ENCODE measurements at places on chromosomes 5 and 9.
A peak's percentile ranks its signal among the peaks of the same experiment; 100 is the strongest.

- no peak for DNase-seq
These were observed 36.2 kb downstream of the OTULIN start for GRCh38 chr5:14700478-14701436.

- DNase-seq, result no peak
These were observed 372.2 kb downstream of the ZSWIM6 start for GRCh38 chr5:61704289-61704688.

GRCh38 chr5:147803926-147804325 lies 21.4 kb upstream of the JAKMIP2 start:
- DNase-seq, result no peak

DNA sequence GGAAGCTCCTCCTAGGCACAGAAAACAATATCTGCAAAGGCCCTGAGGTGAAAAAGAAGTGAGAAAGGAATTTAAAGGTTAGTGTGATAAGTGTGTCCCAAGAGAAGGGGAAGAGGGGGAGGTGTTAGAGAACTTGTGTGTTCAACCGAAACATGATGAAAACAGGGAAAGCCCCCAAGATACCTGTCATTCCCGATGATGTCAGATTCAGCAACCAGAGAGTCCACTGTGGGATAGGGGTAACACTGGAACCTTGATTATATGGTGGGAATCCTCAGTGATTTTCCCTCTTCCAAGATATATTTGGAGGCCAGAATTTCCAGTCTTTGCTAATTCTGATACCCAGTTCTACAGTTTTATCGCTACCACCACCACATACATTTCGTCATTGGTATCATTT lies 15.5 kb upstream of the BNC2 start:
- no peak for DNase-seq

DNA sequence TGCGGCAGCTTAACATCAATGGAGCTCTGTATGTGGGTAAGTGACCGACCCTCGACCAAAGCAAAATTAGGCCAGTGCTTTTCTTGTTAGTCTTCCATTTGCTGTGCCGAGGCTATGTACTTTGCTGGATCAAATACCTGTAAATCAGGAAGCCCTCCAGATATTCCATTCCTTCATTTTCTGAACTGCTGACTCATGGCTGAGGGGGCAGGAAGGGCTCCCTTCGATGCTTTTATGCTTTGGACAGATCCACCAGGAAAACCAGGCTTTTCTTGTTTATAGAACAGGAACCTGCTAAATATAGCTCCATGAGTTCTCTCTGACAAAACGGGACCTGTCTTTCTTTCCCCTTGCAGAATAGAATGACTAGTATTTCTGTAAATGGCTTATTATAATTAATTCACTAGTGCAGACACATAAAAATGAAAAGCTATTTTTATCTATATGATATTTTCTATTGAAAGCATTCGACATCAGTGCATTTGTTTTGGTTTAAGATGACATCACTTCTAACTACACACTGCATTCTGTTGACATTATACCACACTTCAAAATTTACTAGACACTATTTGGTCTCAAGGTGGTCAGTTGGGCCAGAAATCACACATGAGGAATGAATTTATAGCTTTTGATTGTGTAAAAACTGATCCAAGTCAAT lies 93.3 kb downstream of the LIFR start:
- no peak for DNase-seq

DNA sequence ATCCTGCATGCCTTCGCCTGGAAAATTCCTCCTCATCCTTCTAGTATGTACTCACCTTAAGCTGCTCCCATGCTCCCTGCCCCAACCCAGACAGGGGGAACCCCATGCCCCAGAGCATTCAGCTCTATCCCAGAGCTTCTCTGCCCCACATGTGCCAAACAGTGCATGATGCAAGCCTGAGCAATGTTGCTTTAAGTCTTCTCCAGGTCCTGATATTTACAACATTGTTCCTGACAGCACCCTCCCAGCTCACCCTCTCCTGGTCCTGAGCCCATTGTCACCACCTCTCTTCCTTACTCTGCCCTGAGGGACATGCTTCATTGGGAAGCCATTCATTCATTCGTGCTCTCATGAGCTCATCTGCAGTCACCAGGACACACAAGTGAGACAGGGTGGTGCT lies 23.4 kb upstream of the BARX1 start:
- no peak for DNase-seq

GRCh38 chr9:3124001-3124400 lies 280.1 kb upstream of the PUM3 start:
- DNase-seq, result no peak

DNA sequence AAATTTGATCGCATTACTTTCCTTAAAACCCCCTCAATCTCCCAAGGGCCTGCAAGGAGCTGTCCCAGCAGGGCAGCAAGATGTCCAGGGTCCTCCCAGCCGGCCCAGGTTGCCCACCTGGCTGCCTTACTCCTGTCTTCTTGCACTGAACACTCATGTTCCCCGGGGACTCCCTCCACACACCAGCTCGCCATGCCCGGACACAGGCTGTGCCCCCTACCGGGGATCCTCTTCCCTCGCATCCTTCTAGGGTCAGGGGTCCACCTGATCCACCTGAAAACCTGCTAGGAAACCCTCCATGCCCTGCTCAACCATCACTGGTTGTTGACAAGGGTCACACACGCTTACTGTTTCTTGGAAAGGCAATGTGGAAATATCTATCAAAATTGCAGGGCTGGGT lies 172.0 kb upstream of the MSX2 start:
- no peak for DNase-seq

DNA sequence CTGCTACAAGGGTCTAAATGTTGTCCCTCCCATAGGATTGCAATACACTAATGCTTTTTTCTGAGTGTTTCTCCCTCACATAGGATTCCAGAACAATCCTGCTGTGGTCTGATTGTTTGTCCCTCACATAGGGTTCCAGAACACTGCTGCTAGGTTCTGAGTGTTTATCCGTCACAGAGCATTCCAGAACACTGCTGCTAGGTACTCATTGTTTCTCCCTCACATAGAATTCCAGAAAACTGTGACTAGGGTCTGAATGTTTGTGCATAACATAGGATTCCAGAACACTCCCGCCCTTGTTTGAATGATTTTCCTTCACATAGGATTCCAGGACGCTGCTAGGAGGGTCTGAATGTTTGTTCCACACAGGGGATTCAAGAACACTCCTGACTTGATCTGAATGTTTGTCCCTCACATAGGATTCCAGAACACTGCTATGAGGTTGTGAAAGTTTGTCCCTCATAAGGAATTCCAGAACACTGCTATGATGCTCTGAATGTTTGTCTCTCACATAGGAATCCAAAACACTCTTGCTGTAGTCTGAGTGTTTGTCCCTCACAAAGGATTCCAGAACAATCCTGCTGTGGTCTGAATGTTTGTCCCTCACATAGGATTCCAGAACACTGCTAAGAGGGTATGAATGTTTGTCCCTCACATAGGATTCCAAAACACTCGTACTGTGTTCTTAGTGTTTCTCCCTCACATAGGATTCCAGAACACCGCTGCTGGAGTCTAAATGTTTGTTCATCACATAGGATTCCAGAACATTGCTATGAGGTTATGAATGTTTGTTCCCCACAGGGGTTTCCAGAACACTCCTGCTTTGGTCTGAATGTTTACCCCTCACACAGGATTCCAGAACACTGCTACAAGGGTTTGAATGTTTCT lies 213.5 kb downstream of the FOXD4L6 start:
- DNase-seq, result no peak

DNA sequence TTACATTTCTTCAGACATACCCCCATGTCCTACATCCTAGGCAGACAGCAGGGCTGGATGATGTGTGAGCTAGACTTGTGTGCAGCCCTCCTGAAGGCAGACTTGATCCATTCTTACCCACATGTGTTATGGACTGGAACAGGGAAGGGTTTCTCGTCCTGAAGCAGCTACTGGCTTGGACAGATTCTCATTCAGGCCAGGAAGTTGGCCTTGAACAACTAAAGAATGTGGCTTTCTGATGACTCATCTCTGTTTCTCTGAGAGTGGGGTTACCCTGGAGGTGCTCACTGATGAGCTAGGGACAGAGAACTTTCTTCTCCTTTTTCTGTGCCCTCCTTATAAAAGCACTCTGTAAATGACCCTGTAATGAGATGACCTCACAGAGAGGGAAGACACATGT lies 246.5 kb downstream of the PCSK5 start:
- peak; percentile 18 for DNase-seq

DNA sequence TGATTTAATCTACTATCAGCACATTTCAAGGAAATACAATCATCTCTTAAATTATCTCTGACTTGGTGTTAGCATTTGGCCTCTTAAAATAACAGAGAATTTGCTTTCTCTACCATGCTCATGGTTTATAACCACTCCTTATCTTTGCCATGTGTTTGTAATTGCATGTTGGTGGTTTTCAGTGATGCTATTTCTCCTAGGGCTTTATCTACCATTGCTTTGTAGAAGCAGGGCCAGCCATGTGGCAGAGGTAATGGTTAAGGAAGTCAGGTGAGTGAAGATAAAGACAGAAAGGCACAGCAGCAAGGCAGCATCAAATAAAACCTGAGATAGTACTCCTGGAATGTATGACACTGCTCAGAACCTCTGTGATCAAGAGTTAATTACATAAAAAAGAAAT lies 206.2 kb downstream of the FER start:
- DNase-seq, result no peak

- DNase-seq, result no peak
These were observed 153.9 kb downstream of the GPBP1 start for GRCh38 chr5:57327561-57328367.

DNA sequence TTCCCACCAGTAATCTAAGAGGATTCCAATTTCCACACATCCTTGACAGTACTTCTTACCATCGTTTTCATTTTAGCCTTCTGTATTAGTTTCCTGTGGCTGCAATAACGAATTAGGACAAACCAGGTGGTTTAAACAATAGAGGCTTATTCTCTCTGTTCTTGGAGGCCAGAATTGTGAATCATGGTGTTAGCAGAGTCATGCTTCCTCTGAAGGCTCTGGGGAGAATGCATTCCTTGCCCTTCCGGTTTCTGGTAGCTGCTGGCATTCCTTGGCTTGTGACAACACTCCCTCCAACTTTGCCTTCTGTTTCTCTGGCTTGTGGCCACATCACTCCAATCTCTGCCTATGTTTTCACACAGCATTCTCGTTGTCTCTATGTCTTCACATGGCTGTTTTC lies 23.5 kb downstream of the RIGI start:
- DNase-seq, result no peak

DNA sequence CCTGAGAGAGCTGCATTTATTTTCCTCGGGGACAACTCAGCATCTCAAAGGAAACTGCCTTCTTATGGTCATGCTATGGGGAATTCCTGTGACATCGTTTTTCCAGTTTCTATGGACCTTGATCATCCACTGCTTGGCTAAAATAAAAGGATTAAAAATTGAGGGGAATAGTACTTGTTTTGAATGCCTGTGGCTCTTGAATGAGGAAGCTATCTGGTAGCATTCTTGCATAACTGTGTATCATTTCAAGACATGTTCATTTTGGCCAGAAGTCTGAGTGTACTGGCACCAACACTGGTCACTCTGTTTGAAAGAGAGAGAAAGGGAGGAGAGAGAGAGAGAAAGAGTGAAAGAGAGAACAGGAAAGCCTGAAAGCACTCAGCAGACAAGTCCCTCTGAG lies 116.7 kb downstream of the DOCK2 start:
- no peak for DNase-seq

GRCh38 chr9:89873801-89874200 lies 269.0 kb downstream of the GADD45G start:
- DNase-seq, result no peak

DNA sequence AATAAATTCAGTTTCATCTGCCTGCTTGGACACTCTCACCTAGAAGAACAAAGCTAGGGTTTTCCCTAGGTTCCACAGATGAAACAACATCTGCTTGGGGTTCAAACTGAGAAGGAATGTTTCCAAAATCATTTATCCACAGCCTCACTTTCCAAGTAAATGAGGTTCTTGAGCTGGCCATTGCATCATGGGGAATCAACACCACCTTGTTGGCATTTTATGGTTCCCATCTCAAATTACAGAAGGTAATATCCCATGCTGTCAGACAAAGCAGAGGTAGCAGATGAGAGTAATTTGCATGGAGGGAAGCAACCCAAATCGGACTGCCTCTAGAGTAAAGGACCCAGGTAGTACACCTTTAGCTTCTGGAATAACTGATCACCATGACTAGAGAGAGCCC lies 10.5 kb upstream of the NR4A3 start:
- DNase-seq, result no peak

GRCh38 chr5:32173267-32174010 lies 680 bp downstream of the GOLPH3 start:
- no peak for DNase-seq

DNA sequence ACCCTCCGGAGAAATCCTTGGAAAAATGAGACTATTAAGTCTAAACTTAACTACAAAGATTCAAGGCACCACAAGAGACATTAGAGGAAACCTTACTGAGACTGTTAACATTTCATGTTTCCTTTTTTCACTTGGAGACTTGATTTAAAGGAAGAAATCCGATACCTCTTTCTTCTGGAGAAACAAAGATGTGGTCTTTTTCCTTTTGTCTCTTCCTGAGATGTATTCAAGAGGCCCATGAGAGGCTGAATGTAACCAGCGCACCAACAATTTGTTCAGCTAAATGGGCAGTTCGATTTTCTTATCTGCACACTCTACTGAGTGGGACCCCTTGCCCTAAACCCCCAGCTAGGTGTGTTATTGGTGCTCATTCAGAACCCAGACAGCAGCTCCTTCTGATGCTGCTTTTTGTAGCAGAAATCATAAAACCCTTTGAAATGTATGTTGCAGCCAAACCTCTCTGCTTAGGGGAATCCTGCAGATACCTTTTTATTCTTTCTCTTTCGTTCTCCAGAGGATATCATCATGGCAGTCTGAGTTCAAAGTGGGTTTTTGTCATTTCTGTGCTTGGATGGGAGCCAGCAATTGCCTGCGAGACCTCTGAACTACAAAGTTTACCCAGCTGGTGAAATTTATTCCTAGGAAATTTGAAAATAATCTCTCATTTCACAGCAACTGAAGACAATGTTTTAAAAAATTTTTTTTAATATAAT lies 41.9 kb upstream of the ACTBL2 start:
- peak; percentile 31 for DNase-seq

DNA sequence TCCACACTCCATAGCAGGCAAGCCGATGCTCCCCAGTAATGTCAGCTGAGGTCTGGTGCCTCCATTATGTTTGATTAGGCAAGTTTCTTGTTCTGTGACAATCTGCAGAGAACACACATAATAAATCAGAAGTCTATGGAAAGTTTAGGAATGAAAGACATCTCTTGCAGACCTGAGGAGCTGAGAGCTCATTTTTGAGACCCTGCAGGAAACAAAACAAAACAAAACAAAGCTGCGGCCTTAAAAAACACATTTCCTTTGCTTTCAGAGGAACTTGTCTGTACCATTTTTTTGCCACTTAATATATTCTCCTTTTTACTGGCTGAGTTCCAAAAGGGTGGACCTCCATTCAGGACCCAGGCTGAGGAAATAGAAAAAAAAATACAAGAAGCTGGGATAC lies 481.2 kb upstream of the DMAC1 start:
- DNase-seq, result no peak

DNA sequence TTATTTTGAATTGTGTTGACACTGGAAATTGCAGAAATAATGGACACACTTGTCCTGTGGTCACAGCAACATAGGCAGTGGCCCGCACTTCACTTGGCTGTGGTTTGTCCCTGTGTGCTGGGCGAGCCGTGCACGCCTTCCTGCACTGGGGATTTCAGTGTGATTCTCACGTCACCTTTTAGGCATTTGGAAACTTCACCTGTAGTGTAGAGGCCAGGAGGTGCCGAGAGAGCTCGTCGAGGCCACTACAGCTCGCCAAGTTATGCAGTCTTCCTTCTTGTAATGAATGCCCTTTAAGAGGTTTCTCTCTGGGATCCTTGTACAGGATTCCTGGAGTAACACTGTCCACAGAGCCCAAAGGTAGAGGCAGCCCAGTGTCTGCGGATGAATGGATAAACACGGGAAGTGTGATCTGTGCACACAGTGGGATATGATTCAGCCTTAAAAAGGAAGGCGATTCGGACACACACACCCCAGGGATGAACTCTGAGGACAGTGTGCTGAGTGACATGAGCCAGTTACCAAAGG lies 14.7 kb downstream of the TRAF2 start:
- DNase-seq, result no peak
